Activated CD8-positive, alpha-beta memory T cell treated with anti-CD3 and anti-CD28 coated beads for 24 hours (primary cell): ENCODE measurements at places on chromosomes 13 and 19.

DNA sequence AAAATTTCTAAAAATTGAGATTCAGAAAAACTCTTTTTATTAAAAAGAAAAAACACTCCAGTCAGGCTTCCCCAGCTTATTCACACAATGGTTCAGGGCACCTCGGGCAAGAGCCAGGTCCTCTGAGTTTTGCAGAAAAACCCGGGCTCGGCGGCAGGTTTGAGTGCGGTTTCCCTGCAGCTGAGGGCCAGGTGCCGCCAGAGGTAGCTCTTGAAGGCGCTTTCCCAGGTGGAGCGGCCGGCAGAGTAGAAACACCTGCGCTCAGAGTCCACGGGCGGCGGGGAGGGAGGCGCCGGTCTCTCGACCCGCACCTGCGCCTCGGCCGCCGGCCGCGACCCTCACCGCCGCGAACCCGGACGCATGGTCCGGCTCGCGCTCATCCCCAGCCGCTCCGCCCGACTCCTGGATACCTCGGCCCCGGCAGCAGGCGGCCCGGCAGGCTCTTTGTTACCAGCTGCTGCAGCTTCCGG, 444 bp downstream of the PROSER1 start:
- no peak for DNase-seq

- no peak for DNase-seq
Observed at GRCh38 chr19:29674374-29675119, 9.3 kb downstream of the PLEKHF1 start.

GRCh38 chr13:39897636-39898035, 242.2 kb downstream of the COG6 start:
- DNase-seq: no peak

- peak; percentile 84 for DNase-seq
Observed at GRCh38 chr19:49056101-49056901, 1.2 kb downstream of the CGB7 start.
